ENCODE measurements at places on chromosomes 3 and 15.
A peak's percentile ranks its signal among the peaks of the same experiment; 100 is the strongest.

- DNase-seq = no peak
Observed at GRCh38 chr3:100503448-100503847, 11.0 kb downstream of the TMEM45A start.

GRCh38 chr3:169771497-169772304 is 1.5 kb upstream of the MYNN start:
- DNase-seq = peak; percentile 78

- DNase-seq = no peak
Observed at GRCh38 chr15:57606816-57607215, 15.1 kb downstream of the MYZAP start.

GRCh38 chr3:143951351-143951971 is 20.2 kb upstream of the DIPK2A start:
- no peak for DNase-seq

GRCh38 chr15:42504631-42505030 is 9.2 kb downstream of the SNAP23 start:
- no peak for DNase-seq

- DNase-seq = peak; percentile 66
Observed at GRCh38 chr15:82709421-82710207, at the start of gene AP3B2. Gene AP3B2 (minus strand): TSS chr15:82709875. CDS start chr15:82709706, 169 bp downstream.

- DNase-seq = no peak
Observed at GRCh38 chr3:165459111-165459510, 262.9 kb upstream of the SLITRK3 start.

- DNase-seq = no peak
Observed at GRCh38 chr3:141401573-141402475, 33.5 kb downstream of the ZBTB38 start.

GRCh38 chr3:196947860-196948441 is 5.6 kb upstream of the NCBP2 start:
- no peak for DNase-seq

GRCh38 chr3:134320749-134321148 is 53.5 kb downstream of the AMOTL2 start:
- no peak for DNase-seq

GRCh38 chr3:12318758-12319621 is 30.1 kb downstream of the PPARG start:
- no peak for DNase-seq

DNA sequence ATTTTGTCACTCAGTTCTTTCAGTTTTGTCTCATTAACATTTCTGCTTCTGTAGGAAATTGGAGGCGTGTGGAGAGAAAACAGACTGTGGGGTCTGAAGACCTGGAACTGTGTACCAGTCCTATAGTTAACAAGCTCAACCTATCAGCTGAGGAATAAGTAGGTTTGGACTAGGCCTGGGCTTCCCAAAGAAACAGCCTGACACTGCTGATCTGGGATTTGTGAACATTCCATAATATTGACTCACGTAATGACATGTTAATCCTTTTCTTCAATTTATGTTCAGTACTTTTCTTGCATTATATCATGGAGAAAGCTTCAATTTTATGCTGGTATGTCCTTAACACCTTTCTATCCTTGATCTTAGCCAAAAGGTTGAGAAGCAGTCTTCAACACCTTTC is 181.6 kb upstream of the RORA start:
- DNase-seq = no peak

DNA sequence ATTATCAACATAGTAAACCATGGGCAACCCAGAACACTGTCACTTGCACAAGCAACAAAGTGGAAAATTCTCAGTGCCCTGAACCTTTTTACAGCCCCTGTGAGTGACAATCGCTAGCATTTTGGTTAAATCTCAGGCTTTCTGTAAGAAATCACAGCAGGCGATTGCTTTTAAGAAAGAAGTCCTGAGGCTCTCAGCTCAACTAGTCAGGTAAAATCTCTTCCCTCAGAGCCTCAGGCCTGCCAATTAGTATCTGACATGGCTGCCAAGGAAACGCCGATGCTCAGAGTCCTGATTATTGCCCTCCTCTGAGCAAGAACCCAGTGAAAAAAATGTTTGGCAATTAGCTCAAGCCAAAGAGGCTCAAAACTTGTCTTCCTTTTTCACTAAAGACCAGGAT is 530.8 kb downstream of the DIPK2A start:
- DNase-seq = no peak

DNA sequence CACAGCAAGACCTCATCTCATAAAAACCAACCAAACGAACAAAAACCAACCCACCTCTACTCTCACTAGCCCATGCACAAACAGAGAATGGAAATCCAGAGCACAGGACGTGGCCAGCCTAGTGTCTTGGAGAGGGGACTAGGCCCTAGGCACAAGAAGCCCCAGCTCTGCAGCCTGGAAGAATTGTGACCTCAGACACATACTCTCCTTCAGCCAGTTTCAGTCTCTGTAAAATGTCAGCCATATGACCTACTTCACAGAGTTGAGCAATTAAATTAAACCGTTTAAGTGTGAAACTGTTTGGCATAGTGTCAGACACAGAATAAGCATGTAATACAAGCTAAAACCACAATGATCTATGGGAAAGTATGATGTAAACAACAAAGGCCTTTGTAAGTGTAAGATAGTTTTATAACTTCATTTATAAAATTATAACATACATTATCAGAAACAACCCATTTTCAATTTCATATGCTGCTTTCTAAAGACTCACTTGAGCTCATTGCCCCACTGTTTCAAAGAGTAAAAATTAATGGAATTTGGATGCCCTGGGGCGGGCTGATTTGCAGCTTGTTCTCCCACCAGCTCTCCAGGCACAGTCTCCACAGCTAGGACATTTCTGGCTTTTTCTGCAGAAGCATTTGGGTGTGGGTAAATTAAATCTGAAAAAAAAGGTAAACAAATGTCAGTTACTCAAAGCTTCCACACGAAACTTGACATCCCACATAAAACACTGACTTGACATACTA is 32.9 kb downstream of the TBC1D2B start:
- no peak for DNase-seq

DNA sequence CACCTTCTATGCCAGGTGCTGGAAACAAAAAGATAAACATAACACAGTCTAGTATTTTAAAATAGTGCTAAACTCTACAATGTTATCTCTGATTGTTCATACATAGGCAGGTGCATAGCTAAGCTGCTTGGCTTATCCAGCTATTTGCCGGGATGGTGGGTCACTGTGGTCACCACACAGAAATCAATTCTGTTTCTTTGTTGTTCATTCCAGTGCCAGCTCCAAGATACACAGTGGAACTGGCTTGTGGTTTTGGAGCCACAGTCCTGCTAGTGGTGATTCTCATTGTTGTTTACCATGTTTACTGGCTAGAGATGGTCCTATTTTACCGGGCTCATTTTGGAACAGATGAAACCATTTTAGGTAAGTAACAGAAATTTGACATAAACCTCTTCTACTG is 130.2 kb downstream of the IL1RAP start:
- DNase-seq = no peak
